Activated CD4-positive, alpha-beta T cell treated with anti-CD3 and anti-CD28 coated beads for 24 hours (primary cell): ENCODE measurements at places on chromosomes 1 and 21.

DNA sequence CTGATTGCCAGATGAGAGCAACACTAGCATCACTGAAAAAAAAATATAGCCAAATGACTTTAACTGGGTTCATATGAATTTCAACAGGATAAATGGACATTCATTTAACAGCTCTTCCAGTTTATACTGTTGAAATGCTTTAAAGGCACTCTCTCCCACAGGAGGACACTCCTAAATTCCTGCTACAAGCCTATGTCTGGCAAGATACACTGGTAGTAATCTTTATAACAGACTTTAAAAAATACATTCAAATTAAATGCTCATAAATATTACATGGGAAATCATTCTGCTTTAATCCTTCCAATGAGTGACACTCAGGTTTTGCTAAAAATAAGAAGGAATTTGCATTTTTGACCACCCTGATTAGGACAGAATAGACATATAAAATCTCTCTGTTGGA lies 526.7 kb upstream of the ADAMTS5 start:
- DNase-seq, result no peak

DNA sequence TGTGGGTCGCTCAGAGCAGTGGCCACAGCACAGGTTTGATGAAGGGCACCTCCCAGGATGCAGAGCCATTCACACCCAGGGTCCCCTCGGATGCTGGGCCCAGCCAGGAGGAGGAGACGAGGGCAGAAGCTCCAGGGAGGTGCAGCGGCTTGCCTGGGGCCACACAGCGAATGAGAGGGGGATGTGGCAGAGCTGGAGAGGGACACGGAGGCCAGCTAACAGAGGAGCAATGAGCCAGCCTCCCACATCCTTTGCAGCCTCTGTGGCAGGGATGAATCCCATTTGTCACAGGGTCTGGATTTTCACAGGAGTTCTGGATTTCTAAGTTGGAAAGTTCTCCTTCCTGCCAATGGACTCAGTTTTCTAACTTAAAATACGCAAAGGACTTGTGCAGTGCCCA lies 35.9 kb downstream of the CHD5 start:
- no peak for DNase-seq

- no peak for DNase-seq
These were observed 5.0 kb upstream of the ACOT11 start for GRCh38 chr1:54542962-54543539.

- DNase-seq, result no peak
These were observed 197.3 kb downstream of the ZBTB18 start for GRCh38 chr1:244248426-244248825.

DNA sequence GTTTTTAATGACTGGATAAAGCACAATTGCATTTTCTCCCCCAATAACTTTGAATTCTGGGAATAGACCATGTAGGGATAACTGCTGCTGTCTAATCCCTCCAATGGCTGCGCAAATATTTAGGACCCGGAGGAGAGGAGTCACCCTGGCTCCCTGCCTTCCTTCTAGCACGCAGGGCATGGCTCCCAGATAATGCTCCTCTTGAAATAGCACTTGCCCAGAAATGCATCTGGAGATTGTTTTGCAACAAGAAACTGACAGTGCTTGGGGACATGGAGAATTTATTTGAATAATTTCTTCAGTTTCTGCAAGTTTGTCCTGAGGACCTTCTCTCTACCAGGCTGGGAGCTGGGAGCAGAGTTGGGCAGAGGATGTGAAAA lies 83.5 kb downstream of the MAN1C1 start:
- no peak for DNase-seq

DNA sequence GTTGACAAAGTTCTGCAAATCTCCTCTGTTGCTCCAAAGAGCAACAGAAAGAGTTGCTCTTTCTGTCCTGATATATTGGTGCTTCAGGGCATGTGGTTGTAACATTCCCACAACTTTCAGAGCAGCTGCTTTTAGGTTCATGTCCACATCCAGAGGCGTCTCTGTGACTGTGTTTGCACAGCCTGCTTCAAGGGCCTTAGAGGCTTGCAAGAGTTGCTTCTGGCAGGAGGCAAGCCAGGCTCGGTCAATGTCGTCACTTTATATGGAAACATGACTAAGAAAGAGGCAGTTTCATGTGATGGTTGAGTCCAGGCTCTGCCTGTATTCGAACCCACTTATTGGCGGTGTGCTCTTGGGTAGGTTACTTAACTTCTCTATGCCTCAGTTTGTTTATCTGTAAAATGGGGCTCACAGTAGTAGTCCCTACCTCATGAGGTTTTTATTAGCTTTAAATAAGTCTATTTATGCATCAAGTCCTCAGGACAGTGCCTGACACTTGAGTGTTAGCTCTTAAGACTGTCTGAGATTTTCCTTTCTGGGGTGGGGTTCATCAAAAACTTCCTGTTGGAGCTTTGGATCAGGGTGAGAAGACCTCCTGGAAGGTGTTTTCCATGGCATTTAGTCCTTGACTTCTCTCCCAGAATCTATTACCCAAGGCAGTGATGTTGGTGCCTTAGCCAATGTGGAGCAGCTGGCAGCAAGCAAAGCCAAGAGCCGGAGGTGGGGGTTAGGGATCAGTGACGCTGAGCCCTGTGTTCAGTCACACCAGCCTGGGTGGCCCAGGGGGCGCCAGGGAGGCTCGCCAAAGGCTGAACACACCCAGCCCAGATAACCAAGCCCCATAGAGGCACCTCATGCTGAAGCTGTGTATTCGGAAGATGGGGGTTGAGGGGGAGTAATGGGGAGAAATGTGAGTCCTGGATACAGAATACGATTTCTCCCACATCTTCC lies 18.9 kb downstream of the LHX4 start:
- no peak for DNase-seq

DNA sequence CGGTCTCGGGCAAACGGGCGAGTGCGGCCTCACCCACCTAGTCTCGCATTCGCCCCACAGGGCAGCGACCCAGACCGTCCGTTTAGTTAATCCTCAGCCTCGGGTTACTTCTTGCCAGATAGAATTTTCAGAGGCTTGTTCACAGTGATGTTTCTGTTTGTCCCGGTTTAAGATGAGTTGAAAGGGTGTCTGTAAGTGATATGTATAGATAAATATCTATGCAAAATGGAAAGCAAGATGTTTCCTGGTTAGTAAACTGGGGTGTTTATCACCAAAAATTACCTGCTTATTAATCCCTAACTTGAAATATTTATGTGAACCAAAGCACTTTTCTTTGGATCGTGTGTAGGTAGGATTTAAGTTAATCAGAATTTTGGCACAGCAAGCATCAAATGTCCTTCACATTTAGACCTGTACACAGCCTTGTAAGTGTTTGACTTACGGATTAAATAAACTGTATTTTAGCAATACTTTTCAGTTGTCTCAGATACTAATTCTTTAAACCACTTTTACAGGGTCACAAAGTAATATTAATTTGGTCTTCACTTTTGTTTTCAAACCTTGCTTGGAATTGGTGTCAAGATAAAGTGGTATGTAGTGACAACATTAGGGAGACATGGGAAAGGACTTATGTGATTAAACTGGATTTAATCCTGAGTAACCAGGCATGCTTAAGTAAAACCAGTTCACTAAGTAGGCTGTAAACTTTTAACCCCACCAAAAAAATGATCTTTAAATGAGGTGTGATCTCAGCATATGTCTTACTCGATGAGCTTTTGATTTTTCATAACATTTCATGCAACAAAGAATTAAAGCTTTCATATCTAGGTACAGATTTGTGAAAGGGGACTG lies 914 bp downstream of the ZNF326 start:
- DNase-seq, result no peak

DNA sequence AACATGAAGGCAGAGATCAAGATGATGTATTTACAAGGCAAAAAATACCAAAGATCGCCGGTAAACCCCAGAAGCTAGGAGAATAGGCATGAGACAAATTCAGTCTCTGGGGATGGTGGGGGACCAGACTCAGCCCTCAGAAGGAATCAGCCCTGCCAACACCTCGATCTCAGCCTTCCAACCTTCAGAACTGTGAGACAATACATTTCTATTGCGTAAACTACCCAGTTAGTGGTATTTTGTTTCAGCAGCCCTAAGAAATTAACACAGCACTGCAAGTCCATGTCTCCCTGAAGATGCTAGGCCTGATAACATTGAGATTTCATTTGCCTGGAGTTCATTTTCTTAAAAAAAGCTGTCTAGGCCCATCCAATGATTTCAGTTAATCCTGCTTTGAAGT lies 622.5 kb downstream of the PTPRC start:
- no peak for DNase-seq

- DNase-seq, result no peak
These were observed 126.7 kb upstream of the CACHD1 start for GRCh38 chr1:64343105-64343822.

GRCh38 chr1:210377731-210378333 lies 49.1 kb downstream of the HHAT start:
- no peak for DNase-seq
